ENCODE measurements at places on chromosomes 7 and 10.

DNA sequence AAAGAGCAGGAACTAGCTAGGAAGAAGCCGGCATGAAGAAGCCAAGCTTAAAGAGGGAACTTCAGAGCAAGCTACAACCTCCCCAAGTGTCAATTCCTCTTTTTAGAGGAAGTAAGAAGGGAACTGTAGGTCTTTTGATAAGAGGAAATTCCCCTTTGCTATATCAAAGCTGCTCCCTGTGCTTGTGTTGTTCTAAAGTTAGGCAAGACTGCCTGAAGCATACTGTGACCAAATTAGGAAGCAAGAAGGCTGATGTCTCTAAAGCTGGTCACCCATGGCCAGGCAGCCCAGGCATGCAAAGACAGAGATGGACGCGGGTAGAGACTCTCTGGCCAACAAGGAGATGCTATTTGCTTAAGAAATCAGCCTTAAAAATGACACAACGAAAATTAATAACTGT, 87.9 kb downstream of the RNF216 start:
- DNase-seq, result no peak

DNA sequence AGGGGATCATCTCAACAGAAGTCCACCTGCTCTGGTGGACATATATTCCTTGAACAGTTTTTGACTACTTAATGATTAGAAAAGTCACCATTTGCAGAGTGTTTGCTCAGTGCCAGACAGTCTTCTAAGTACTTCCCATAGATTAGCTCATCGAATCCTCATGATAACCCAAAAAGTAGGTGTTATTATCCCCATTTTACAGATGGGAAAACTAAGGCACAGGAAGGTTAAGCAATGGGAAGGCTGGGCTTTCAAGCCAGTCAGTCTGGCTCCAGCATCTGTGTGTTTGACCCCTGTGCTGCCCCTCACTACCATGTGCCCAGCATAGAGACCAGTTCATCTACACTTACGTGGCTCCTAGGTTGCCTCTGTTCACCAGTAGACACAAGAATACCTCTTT, 15.9 kb downstream of the CDHR3 start:
- no peak for DNase-seq

- no peak for DNase-seq
Observed at GRCh38 chr7:149868623-149869290, 5.0 kb upstream of the ATP6V0E2 start.

- DNase-seq, result no peak
Observed at GRCh38 chr10:67043041-67043440, 117.2 kb downstream of the LRRTM3 start.

DNA sequence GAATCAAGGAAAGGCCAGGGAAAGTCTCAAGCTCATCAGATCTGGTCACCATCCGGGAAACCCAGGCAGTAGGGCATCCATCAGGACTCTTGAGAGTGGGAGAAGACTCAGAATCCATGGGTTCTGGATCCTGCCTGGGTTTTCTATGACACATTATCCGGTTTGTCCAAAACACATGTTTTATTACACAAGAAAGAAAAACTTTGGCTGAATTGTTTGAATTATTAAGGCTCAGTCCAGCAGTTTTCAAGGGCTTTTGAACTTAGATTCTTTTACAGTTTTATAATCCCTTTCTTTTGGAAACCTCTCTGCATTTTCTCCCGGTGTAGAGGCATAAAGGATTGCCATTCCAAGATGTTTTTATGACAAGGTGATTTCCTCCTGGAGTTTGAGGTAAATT, 528.5 kb upstream of the MGMT start:
- DNase-seq, result no peak

GRCh38 chr7:151085691-151086620, at the start of gene AGAP3:
Gene AGAP3, plus strand, starts transcription at chr7:151086475. Its CDS starts 267 bp downstream, at chr7:151086742.
- DNase-seq, result no peak

Measured in stimulated activated CD8-positive, alpha-beta memory T cell treated with anti-CD3 and anti-CD28 coated beads, Interleukin-4, amount 100 ng/mL, for 1 hour (primary cell).